ENCODE measurements at places on chromosomes 4 and X.
A peak's percentile ranks its signal among the peaks of the same experiment; 100 is the strongest.

DNA sequence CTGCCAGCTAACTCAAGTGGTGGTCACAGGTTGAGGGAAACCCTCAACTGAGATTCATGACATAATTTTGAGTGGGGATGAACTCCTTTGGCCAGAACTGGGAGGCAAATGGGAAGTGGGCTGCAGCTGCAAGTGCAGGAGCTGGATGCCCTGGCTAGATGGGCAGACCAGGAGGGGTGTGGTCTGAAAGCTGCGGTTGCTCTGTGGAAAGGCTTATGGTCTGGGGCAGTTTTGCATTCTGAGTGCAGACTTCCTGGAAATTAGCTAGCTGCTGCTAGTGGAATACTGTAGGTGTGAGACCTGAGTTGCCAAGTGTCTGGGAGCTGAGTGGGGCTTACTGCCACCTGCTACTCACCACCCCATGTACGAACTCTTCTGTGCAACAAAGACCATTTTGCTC is 52.1 kb upstream of the NAP1L2 start:
- DNase-seq = no peak

GRCh38 chr4:121255986-121256750 is 92.0 kb upstream of the TNIP3 start:
- DNase-seq = peak; percentile 66

DNA sequence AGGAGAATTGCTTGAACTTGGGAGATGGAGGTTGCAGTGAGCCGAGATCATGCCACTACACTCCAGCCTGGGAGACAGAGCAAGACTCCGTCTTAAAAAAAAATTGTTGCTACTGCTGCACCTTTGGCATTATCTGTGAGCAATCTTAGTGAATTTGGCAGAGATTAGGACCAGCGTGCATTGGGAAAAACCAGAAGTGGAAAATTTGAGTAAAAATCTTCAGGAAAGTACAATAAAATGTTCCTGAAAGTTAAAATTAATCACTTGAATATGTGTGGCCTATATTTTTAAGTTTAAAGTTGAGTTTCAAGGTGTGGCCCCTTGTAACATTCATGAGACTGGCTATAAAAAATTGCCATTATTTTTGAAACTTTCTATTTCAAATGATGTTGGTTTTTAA is 85.1 kb downstream of the SPRY1 start:
- DNase-seq = no peak

DNA sequence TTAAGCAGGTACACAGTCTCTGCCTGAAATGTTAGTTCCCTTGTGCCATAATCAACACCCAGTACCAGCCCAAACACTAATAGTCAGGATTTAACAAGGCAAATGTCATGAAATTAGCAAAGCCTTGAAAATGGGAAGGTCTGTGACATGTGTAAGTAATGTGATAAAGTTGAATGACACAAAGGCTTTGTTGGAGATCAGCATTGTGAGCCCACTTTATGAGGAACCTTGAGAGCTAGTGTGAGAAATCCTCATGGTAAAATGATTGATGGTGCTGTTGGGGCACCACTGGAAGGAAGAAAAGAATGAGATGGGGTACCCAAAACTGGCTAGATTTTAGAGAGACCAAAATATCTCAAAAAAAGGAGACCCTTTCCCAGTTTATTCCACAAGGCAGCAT is 3.3 kb upstream of the LIN54 start:
- DNase-seq = no peak

GRCh38 chr4:26741491-26741871 is 119.2 kb upstream of the STIM2 start:
- no peak for DNase-seq

GRCh38 chrX:69386681-69387080 is 117.4 kb upstream of the NALF2 start:
- DNase-seq = no peak

DNA sequence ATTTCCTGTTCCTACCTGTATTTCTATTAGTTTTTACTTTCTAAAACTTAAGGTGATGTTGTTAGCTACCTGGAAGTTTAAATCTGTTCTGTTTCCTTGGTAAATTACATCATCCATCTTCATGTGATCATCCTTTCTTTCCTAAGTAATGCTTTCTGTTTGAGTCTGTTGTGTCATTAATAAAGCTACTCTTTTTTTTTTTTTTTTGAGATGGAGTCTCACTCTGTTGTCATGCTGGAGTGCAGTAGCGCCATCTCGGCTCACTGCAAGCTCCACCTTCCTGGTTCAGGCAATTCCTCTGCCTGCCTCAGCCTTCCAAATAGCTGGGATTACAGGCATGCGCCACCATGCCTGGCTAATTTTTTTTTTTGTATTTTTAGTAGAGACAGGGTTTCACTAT is 73.3 kb downstream of the FIP1L1 start:
- no peak for DNase-seq
